ENCODE measurements at places on chromosomes 16 and 17. TPM values are rescaled to one million over a fixed set of nuclear protein-coding genes. Genes with fewer than 3 reads are reported as not detected.

KRTAP3-1 gene
- not detected for total RNA-seq

CACNG5 gene
- total RNA-seq = 0.21 TPM

PHF12 gene
- 79.1 TPM for total RNA-seq

OTOP3 gene
- total RNA-seq = not detected

FAM20A gene
- total RNA-seq = 0.44 TPM

TBC1D3 gene
- total RNA-seq = not detected

All from Panc1 (cell line).